ENCODE measurements at places on chromosomes 11 and 22. TPM values are rescaled to one million over a fixed set of nuclear protein-coding genes. Genes with fewer than 3 reads are reported as not detected.

Gene MAPK8IP2
- 4.1 TPM for total RNA-seq

Gene TUB
- 5.7 TPM for total RNA-seq

Gene IFITM5
- not detected for total RNA-seq

Gene KIRREL3
- 8.8 TPM for total RNA-seq

Gene CRYBB1
- not detected for total RNA-seq

Gene SLC17A6
- not detected for total RNA-seq

Gene MRGPRG
- total RNA-seq, result not detected

Gene API5
- 73.7 TPM for total RNA-seq

Gene NXPE2
- total RNA-seq, result not detected

Gene TLCD5
- 8.0 TPM for total RNA-seq

Gene DCHS1
- total RNA-seq, result 0.12 TPM

Gene SYT7
- 1.1 TPM for total RNA-seq

Gene ZNF280B
- total RNA-seq, result 1.4 TPM

Gene MYOD1
- not detected for total RNA-seq

Gene CRYBB2
- total RNA-seq, result 0.23 TPM

Gene UBQLNL
- not detected for total RNA-seq

All from A549 treated with CpdA at 1 μM for 4 hours (cell line).